H4 (cell line): ENCODE measurements at places on chromosomes 16 and 17.

GRCh38 chr16:29710227-29711219 lies 31.5 kb downstream of the QPRT start:
- DNase-seq: peak; percentile 62

- no peak for DNase-seq
Observed at GRCh38 chr17:30805944-30806456, 18.5 kb downstream of the CRLF3 start.

GRCh38 chr16:31179219-31179746 lies 656 bp upstream of the FUS start:
- DNase-seq: no peak

GRCh38 chr17:28216528-28216927 lies 102.5 kb upstream of the TMEM97 start:
- DNase-seq: no peak

GRCh38 chr17:41455236-41455635 lies 11.9 kb downstream of the KRT32 start:
- no peak for DNase-seq

- DNase-seq: no peak
Observed at GRCh38 chr16:69934044-69934443, 17.1 kb upstream of the CLEC18A start.
